ENCODE measurements at places on chromosomes 11 and 22. TPM values are rescaled to one million over a fixed set of nuclear protein-coding genes. Genes with fewer than 3 reads are reported as not detected.

DNA sequence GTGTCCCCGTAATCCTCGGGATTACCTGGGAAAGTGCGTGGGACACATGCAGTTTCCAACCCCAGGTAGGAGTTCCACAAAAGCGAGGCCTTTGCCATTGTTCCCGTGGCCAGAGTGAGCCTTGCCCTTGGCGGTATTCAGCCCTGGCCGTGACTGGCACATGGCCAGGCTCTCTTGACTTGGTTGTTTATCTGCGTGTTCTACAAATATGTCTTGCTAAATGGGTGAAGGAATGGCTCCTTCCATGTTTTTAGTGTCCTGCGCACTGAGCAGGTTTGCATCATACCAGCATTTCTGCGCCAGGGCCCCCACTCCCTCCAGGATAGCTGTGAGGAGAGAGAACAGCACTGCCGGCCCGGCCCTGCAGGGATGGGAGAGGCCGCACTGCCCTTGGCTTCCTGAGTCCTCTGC, 20.0 kb downstream of the POLR3H start:
- DNase-seq, result no peak

- DNase-seq, result peak; percentile 84
These were observed 2.3 kb downstream of the CASTOR1 start for GRCh38 chr22:30286813-30287647.

- no peak for DNase-seq
These were observed 13.2 kb upstream of the PHLDA2 start for GRCh38 chr11:2942447-2942846.

DNA sequence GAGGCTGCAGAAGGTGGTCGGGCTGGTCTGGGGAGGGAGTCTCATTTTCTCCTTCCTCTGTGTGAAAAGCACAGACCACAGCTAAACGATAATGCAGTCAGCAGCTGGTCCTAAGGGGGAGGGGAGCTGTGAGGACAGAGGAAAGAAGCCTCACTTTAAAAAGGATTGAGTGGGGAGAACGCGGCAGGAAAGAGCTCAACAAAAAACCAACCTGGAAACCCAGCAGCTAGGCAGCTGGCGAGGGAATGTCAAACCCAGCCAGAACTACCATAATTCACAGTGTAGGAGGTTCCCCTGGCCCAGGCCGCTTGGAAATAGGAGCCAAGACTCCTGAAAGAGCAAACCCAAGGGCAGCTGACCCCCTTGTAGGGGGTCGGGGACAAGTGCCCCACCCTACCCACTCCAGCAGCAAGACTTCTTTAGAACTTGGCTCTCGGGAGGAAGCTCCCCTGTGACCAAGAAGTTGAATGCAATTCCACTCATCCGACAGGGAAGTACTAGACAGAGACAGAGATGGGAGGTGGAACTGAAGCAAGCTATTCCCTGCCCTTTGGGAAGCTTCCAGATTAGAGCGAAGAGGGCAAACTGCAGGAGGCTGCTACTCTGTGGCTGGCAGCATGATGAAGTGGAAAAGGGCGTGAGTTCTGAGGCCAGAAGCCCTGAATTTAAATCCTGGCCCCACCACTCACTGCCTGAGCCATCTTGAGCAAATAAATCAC, 16.5 kb upstream of the DGKZ start:
- DNase-seq, result no peak

DNA sequence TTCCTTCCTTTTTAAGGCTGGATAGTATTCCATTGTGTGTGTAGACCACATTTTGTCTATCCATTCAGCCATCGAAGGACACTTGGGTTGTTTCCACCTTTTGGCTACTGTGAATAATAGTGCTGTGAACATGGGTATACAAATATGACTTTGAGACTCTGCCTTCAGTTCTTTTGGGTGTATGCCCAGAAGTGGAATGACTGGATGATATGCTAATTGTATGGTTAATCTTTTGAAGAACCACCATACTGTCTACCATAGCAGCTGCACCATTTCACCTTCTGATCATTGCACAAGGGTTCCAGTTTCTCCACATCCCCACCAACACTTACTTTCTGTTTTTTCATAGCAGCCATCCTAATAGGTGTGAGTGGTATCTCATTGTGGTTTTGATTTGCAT, 30.3 kb downstream of the SGSM1 start:
- DNase-seq, result no peak

DNA sequence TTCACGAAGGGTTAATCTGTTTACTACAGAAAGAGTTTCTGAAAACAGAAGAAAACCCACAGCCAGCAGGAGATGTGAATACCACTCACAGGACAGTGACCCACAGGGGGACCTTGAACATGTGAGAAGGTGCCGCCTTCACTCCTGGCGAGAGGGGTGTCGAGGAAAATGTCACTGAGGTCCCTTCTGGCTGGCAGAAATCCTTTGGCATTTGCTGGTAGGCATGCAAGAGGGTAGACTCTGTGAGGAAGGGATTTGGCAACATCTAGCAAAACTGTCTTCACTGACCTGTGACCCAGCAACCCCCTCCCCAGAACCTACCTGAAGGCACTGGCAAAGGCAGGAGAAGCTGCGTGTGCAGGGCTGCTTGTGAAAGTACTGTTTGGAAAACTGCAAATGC, 8.6 kb downstream of the KCNQ1 start:
- DNase-seq, result no peak

DNA sequence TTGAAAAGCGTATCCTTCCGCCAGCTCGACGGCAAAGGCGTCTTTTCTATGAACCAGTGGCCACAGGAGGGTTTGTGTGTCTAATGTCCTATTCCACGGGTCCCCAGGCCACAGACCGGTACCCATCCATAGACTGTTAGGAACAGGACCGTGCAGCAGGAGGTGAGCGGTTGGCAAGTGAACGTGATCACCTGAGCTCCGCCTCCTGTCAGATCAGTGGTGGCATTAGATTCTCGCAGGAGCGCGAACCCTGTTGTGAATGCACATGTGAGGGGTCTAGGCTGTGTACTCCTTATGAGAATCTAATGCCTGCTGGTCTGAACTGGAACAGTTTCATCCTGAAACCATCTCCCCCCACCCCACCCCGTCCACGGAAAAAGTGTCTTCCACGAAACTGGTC, 62.7 kb upstream of the KCNQ1OT1 start:
- DNase-seq, result peak; percentile 29

DNA sequence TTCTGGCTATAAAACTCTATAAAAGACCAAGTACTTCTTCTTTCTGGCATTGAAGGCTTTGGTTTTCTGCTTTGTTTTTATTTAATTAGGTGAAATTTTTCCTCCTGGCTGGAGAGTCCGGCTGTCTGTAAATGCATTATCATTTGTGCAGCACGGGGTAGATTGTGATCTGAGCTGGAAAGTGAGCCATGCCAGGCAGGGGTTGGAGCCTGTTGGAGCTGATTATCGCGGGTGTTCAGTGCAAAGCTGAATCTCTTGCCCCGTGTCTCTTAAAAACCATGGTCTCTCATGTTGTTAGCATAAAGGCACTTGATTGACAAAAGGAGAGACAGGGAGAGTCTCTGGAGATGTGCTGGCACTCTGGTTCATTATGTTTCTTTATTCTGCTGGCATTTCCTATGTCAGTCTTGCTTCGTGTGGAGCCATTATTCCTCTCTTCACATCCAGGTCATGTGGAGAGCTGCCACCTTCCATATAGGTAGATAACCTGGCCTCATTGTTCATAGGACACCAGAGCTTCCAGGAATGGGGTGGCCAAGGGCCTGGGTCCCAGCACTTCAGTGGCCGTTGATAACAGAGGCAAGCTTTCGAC, 75.2 kb downstream of the LDLRAD3 start:
- DNase-seq, result no peak

DNA sequence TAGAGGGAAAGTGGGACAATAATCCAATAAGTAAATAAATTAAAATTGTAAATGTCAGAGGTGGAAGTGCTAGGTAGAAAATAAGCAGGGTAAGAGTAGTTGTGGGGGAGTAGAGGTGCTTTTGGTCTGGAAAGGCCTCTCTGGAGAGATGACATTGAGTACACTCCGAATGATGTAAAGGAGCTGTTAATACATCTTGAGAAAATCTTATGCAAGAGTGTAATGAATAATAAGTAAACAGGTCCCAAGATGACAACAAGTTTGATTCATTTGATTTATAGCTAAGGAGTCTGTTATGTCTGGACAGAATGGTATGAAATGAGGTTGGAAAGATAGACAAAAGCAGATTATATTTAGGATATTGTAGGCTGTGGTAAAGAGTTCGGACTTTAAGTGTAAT, 87.5 kb downstream of the TMEM135 start:
- no peak for DNase-seq

GRCh38 chr11:79822766-79823165, 381.9 kb upstream of the TENM4 start:
- no peak for DNase-seq

DNA sequence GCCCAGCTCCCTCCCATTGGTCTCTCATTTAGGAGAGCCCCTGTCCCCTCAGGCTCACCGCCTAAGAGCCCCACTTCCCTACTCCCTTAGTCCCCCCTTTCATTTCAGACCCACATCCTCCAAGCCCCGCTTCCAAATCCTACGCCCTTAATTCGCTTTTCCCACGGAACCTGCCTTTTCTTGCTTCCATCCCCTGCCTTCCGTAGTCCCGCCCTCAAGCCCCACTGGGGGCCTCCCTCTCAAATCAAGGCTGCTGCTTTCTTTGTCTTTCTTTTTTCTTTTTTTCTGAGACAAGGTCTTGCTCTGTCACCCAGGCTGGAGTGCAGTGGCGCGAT, 396 bp downstream of the CCDC157 start:
- no peak for DNase-seq

GRCh38 chr11:1262172-1263006, 39.5 kb downstream of the MUC5B start:
- DNase-seq, result peak; percentile 86

GRCh38 chr11:113274713-113275582, 39.4 kb upstream of the TTC12 start:
- DNase-seq, result no peak

GRCh38 chr11:64018310-64018709, 17.4 kb upstream of the FLRT1 start:
- DNase-seq, result no peak

- no peak for DNase-seq
These were observed 298.7 kb upstream of the NCAM1 start for GRCh38 chr11:112662554-112662953.

Gene OR56A3
- not detected for total RNA-seq

Gene OSBPL5
- 37.1 TPM for total RNA-seq

Gene TSPAN32
- 1.2 TPM for total RNA-seq

Gene DEFB131B
- not detected for total RNA-seq

Gene PANX3
- not detected for total RNA-seq

Gene FAT3
- total RNA-seq, result 35.1 TPM

Gene MMP8
- total RNA-seq, result not detected
